ENCODE measurements at places on chromosomes 6 and 20.

- no peak for DNase-seq
Measured at GRCh38 chr6:149910721-149911151, 12.2 kb downstream of the RAET1G start.

DNA sequence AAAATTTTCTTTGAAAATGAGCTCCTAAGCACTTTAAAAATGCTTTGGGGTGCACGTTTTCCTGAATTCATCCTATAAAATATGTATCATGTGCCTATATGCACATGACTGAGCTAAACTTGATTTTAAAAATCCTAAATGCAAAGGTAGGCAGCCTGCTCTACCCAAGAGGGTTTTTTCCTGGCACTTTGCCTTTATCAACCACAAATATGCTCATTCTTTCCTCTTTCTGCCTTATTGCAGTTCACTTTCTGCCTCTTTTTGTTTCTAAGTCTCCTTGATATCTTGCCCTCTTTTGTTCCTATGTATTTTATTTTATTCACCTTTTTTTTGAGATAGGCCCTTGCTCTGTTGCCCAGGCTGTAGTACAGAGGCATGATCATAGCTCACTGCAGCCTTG is 229.3 kb downstream of the GRM1 start:
- DNase-seq: no peak

- no peak for DNase-seq
Measured at GRCh38 chr6:143087856-143088255, 27.2 kb downstream of the AIG1 start.

DNA sequence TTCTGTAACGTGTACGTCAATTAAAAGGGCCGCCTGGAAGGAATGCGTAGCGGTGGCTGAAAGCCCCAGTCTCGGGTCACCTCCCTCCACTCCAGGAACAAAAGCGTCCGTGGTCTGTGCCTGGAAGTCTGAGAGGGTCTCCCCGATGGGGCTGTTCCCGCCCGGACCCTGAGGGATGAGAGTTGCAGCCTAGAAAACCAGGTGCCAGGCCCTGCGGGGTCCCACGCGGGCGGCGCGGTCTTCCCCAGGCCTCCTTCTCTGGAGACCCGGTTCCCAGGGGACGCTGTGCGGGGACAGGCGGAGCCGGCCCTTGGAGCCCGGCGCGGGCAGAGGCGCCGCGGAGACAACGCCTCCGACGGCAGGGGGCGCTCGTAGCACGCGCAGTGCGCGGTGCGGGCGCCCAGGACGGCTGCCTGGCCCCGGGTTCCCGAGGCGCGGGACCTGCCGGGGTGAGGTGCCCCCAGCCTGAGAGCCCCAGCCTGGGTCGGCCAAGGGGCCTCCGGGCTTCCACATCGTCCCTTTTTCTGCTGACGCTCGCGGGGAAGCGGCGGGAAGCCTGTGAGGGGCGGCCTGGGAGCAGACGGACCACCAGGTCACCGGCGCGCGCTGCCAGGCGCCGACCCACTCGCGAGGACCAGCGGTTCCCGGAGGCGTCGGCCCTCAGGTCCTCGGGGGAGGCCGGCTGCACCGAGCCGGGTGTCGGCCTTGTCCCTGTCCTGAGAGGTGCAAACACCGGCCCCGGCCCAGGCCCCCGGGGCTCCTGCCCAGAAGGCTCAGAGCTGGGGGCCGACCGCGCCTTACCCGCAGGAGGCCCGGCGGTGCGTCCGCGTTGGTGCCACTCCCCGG is 5.3 kb upstream of the FOXC1 start:
- no peak for DNase-seq

DNA sequence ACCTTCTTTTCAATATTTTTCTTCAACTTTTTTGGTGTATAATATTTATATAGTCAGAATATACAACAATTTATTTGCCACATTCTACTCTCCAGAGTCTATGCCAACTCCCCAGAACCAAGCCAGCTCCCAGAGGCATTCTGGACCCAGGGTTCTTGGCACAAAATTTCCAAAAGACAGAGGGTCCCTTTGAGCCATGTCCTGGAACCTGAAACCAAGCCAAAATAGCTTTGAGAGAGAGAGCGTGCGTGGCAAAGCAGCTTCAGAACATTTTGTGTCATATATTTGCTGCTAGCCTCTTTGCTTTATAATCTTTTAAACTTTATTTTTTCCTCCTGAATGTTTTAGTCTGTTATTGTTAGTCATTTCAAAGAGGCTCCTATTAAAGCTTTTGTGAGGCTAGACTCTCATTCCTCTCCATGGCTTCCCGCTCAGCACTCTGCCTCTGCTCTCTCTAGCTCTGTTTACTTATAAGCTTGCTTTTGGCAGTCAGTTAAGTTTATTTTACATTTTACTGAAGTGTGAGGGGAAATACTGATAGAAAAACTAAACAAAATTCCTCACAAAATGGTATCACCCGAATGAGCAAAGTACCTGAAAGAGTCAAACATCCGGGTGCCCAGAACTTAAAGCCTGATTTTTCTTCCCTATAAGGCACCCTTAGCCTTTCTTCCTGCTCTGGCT is 605.1 kb upstream of the ID4 start:
- DNase-seq: no peak

- DNase-seq: no peak
Measured at GRCh38 chr6:26275663-26276062, 89.3 kb upstream of the BTN3A2 start.

GRCh38 chr20:19889011-19889953 is 127.9 kb upstream of the NAA20 start:
- DNase-seq: no peak

DNA sequence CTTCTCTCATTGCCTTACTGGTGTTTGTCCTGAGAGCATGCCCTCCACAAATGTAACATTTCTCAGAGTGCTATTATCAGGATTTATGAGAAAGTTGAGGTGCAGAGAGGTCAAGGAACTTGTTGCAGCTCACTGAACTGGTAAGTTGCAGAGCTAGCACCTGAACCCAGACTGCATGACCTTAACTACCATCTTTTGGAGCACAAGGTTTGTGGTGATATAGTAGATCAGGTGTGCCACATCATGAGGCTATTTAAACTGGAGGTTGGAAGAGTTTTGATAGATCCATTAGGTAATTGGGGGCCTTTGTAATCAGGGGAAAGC is 112.0 kb upstream of the CITED2 start:
- no peak for DNase-seq

- no peak for DNase-seq
Measured at GRCh38 chr20:57608516-57608915, 11.7 kb downstream of the ZBP1 start.

DNA sequence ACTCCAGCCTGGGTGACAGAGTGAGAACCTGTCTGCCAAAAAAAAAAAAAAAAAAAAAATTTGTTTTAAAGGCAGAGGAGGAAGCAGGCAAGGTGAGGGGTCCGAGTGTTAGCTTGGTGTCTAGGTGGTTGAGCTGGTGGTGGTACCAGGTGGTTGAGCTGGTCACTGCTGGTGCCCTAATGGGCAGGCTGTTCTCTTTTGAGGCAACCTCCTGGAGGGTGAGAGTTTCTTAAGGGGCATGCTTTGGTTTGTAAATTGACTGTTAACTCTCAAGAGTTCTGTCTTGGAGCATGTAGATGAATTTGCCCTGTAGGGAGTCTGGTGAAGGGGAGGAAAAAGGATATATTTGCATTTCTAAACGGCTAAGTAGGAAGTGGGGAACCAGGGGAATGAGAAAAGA is 52.7 kb downstream of the BANF2 start:
- DNase-seq: no peak

- no peak for DNase-seq
Measured at GRCh38 chr6:134850721-134851305, 99.1 kb downstream of the ALDH8A1 start.

DNA sequence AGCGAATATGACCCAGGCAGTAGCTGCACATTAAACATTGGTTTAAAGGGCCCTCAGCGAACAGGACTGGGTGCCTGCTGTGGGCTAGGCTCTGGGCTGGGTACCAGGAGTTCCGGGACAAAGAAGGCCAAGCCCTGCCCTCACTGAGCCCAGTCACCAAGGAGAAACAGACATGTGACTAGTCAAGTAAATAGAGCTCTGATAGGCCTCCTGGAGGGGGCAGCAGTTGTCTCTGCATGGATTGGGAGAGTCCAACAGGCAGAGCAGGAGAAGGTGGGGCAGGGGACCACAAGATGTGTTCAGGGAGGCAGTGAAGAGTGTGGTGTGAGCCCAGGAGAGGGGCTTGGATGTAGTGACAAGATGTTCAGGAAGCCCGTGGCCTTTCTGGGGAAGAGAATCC is 3.1 kb downstream of the HM13 start:
- no peak for DNase-seq

DNA sequence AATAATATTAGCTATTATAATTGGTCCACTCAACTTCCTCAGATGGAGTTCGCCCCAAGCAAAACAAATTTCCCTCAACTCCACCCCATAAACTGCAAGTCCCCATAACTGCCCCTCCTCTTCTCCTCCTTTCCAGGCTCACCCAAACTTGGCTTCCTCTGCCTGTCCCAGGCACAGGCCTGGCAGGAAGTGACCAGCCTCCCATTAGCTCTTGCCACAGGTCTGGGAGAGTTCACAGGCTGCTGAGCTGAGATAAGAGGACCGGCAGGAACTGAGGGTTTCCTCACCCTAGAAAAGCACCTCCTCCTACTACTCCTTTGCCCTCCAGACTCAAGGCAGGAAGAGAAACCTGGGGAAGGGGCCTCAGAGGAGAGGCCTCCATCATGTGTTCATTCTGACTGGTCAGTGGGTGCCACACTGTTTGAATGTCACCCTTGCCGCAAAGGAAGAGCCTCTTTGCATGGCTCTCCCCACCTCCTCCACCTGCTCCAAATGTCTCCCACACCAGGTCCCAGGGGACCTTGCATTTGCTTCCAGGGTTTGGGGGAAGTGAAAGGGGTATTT is 24.5 kb upstream of the SMIM29 start:
- DNase-seq: no peak

DNA sequence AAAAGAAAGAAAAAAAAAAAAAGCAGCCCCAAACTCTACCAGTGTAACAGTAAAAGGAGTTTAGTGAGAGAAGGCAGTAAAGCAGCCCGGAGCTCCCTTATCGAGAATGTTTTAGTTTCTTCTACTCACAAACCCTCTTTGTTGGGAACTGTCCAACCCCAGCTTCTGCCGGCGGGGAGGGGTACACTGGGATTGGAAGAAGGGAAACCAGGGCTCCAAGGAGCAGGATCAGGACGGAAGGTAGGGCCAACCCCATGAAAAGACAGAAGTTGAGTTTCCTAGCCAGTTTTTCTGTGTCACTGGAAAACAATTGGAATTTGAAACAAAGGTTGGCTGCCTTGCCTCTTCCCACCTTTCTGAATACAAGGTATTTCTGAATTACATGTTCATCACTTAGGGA is 66.0 kb downstream of the KIZ start:
- DNase-seq: no peak
